Activated CD8-positive, alpha-beta memory T cell treated with anti-CD3 and anti-CD28 coated beads for 1 hour (primary cell): ENCODE measurements at places on chromosomes 13 and 19.

DNA sequence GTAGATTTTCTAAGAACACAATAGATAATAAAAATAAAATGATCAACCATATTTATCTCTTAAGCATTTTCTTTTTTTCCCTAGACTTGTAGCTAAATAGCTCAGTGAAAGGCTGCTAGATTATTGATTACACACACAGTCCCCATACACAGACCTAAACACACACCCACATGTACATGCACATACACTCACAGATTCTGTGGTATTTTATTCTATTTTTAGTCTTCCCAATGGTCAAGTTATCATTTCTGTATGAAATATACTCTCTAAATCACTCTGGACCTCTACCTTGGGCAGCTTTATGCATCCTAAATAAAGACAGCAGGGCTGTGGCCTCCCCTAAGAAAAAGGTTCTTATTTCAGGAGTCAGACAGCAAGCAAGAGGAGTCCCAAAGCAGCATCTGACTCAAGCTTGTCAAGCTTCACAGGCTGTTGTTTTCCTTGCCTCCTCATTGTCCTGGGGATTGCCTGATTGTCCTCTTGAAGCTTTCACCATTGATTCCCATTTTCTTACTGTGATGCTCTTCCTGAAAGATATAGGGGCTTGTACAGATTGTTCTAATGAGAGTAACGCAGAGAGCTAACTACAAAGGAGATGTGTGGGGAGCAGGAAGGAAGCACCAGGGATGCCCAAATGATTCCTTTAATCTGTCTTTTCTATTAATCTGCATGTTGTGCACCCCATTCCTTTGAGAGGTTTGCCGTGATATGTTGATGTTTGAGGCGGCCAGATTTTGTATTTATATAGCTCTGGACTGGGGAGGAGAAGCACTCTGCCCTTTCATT, 986.5 kb downstream of the PCDH17 start:
- no peak for DNase-seq

DNA sequence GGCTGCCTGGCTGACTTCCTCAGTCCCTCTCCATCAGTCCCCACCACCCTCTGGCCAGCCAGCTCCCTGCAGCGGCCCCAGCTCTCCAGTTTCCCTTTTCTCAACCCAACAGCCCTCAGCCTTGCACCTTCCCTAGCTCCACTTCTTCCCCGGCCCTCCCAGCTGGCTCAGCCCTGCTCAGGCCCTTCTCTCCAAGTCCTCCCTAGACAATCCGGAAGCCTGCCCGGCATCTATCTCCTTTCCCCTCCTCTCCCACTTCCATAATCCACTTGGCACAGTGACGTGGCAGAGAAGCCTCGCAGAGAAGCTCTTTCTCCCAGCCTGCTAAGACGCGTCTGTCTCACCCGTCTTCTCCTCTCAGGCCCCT, 1.1 kb downstream of the UBXN6 start:
- DNase-seq = no peak

GRCh38 chr13:98571955-98572662, 4.8 kb downstream of the STK24 start:
- DNase-seq = no peak

- no peak for DNase-seq
These were observed 346.6 kb downstream of the TBC1D4 start for GRCh38 chr13:75135325-75135825.

GRCh38 chr19:16737911-16738310, 18.3 kb downstream of the NWD1 start:
- no peak for DNase-seq

DNA sequence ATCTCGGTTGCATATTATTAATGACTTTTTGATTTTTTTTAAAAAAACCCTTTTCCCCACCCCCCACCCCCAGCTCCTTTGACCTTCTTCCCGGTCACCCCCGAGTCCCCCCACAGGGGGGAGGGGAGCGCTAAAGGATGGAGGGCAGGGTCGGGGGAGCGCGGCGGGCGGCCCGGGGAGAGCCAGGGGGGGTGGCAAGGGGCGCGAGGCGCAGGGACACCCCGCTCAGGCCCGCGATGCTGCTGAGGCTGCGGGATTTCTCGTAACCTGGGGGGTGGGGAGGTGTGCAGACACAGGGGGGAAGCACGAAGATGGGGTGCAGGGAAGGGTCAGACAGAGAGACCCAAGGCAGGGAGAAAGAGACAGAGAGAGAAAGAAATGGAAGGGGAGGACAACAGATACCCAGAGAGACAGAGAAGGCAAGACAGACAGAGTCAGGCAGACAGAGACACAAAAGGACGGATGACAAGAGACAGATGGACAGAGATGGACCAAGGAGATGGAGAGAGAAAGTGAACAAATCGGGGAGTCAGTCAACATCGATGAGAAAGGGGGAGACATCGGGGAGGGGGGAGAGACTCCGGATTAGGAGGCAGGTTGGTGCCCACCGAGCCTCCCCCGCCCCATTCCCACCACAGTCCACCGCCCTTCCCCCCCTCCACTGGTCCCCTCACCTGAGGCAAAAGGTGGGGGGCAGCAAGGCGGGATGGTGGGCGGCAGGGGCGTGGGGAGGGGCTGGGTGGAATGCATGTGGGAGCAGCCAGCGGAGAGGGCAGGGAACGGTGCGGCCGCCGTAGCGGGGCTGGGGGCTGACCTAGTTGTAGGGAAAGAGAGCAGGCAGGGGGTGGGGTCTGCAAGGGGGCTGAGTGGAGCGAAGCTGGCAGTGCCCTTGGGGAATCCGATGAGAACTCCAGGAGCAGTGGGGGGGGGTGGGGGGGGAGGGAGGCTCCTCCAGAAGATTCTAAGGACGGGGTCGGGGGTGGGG, 14.2 kb downstream of the KCNC3 start:
- no peak for DNase-seq

- no peak for DNase-seq
These were observed 13.8 kb downstream of the NAXD start for GRCh38 chr13:110628952-110629701.

DNA sequence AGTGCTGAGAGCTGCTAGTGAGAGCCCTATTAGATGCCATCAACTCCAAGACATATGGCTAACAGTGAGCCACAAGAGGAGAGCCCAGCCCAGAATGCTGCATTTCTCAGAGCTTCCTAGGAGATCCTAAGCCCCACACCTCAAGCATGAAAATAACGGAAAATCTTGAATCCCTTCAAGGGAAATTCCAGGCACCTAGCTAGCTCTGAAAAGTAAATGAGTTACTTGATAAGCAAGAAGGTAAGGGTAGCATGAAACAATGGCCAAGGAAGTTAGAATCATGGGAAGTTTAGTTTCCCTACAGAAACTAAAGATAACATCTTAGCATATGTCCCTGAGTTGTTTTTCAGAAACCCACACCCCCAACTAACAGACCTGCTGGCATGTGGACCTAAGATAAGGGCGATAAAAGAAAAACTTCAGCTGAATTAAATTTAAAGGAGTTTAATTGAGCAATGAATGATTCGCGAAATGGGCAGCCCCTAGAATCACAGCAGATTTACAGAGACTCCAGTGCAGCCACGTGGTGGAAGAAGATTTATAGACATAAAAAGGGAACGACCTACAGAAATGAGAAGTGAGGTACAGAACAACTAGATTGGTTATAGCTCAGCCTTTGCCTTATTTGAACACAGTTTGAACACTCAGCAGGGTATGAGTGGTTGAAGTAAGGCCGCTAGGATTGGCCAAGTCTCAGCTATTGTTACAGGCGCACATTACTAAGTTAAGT, 301.3 kb upstream of the DACH1 start:
- DNase-seq = no peak

- DNase-seq = no peak
These were observed 824.0 kb downstream of the UQCRFS1 start for GRCh38 chr19:28388988-28389387.

GRCh38 chr19:46408664-46409039, 4.7 kb downstream of the CCDC8 start:
- DNase-seq = no peak

DNA sequence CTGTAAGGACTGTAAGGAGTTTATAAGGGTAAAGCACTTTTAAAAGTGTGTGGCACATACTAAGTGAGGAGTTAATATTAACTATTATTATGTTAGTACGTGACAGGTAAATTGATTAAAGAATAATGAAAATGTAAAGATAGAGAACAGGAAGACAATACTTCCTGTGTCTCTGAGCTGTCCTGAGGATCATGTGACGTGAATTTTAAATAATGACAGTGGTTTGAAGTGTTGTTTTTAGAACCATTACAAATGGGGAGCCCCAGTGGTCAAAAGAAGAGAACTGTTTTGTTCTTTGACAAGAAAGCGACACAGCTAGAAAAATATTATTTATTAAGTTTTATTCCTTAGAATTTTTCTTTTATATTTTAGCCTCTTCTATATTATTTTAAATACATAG, 241.2 kb upstream of the STARD13 start:
- DNase-seq = no peak

GRCh38 chr19:42657556-42657955, 62.8 kb upstream of the CEACAM8 start:
- DNase-seq = no peak

- DNase-seq = no peak
These were observed 92.9 kb upstream of the SGCG start for GRCh38 chr13:23087880-23088279.

GRCh38 chr13:79285159-79285558, 120.9 kb downstream of the RBM26 start:
- no peak for DNase-seq

DNA sequence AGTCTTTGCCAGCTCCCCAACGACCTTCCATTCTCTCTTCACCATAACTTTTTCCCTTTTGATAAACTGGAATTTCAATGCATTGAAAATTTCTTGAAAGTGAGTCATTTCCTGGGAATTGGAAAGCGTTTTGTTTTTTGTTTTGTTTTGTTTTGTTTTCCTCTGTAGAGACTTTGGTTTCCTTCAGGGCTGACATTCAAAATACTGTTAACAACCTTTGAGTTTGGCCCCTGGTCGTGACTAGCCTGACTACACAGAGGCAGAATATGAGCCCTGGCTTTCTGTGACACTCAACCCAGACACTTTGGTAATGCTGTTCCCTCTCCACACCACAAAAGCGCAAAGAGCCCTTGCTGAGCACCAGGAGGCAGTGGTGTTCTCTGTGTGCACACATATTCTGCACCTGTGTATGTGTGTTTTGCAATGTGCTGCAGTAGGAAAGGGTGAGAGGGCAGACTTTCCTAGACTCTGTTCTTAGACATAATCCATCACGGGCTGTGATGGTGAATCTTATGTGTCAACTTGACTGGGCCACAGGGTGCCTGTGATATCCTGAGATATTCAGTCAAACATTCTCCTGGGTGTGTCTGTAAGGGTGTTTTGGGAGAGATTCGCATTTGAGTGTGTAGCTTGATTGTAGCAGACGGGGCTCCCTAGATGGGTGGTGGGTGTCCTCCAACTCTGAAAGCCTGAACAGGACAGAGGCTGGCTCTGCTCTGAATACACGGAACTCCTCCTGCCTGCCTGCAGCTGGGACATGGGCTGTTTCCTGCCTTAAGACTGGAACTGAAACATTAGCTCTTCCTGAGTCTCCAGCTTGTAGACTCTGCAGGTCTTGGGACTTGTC, 29.5 kb upstream of the ANKRD10 start:
- no peak for DNase-seq

DNA sequence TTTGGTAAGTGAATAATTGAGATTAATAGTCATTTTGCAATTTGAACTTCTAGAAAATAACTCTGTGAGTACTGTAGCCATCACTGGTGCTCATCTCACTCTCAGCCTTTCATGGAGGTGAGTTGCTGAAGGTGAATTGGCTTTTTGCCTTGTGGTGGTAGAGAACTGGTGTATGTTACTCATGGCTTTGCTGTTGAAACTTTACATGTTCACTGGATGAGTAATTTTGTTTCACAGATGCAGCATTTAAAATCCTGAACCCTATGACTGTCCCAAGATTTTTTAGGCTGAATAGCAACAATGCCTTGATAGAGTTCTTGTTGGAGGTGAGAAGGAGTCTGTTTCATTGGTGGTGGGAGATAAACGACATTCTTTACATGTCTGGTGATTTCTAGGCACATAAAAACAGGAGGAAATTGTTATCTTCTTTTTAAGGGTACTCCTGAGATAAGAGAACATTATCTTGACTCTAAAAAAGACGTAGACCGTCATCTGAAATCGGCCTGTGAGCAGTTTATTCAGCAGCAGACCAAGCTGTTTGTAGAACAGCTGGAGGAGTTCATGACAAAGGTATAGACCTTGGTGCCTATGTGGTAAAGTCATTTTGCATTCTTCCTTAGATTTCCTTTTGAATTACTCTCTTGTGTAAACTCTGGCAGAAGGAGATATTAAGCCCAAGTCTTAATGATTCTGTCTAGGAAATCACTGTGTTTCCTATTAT, 53.9 kb downstream of the COG3 start:
- no peak for DNase-seq

DNA sequence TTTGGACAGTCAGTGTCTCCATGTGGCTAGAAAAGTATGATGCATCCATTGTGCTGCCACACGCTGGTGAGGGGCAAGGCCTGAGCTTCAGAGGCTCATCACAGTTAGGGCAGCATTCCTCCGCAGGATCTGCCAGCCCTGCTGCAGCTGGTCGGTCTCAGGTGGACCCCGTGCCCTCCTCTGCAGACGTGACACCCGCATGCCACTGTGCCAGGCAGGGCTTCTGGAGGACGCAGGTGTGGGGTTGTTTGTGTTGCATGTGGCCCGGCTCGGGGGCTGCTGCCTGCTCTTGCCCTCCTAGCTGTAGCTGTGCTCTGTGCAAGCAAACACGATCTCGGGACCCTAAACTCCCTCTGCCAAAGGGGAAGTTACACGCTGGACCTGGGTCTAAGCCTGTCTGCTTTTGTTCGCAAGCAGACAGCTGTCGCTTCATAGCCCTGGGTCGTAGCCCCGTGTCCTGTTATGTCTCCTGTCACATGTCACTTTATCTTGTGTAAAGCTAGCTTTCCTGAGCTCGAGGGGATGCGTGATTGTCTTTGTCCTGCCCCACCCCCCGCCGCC, 45.3 kb downstream of the SLC7A9 start:
- DNase-seq = no peak

GRCh38 chr13:50714891-50715290, 128.6 kb downstream of the DLEU7 start:
- no peak for DNase-seq

GRCh38 chr19:40263440-40264313, 21.5 kb downstream of the AKT2 start:
- no peak for DNase-seq

- DNase-seq = no peak
These were observed 706.5 kb upstream of the MIR17HG start for GRCh38 chr13:90640976-90641375.

DNA sequence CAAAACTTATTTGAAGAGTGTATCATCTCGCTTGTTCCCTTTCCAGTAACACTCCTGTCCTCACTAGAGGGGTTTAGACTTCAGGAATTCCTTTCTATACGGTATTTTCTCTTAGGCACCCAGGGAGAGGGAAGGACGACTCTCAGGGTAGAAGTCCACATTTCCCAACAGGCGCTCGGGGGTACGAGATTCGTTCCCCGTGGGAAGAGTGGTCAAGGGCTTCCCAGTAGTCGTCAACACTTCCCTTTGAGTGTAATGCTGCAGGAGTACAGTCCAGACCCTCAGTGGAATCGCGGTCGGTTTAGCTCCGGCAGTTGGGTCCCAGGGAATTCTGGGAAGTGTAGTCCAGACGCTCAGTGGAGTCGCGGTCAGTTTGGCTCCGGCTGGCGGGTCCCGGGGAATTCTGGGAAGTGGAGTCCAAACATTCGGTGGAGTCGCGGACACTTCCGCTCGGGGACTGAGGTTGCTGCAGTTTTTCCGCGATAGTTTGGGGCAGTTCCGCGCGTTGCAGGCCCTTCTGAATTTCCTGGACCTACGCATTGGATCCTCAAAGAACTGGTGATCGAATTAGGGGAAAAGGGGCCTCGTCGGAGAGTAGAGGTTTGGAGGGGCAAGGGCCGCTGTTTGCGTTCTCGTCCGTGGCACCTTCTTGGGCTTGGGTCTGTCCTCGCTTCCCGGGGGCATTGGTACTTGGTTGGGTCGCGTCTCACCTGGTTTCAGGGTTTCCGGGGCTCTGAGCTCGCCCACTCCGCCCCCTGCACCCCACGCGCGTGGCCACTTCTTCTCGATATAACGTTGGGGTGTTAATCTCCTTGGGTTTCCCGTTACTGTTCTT, at the start of gene ZNF224:
TSS of gene ZNF224 (plus strand) at position 431 of the 835 bp plus-strand sequence. CDS start 3,513 bp downstream, outside the sequence.
- DNase-seq = peak; percentile 53
